ENCODE measurements at places on chromosomes 2 and 18.

DNA sequence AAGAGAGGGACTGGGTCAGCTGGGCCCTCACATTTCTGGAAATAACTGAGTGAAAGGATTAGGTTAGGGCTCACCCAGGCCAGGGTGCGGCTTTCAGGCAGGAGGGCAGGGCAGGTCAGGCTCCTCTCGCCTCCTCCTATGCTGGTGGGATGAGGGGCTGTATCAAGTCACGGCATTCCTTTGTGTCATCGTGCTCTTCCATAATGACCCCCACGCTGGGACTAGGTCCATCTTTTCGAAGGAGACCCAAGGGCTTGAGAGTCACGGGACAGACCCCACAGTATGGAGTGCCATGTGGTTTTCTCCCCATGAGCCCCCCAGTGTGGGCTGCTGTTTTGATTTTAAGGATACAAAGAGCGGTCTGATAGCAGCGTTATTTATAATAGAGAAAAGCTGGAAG lies 137.8 kb upstream of the COPS8 start:
- no peak for DNase-seq

DNA sequence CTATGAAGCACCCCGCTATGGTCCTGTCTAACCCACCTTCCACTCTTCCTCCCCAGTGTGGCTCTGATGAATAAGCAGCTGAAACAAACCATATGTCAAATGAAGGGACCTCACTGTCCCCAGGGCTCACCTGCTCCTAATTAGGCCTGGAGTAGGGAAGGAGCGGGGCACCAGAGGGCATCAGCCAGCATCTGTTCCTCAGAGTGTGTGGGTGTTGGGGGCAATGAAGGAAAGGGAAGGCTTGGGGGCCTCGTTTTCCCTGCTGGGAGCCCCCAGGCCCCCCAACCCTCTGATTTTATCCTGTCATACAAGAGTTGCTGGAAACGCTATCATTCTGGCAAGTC lies 274.7 kb downstream of the HAUS1 start:
- DNase-seq = no peak

GRCh38 chr2:42513252-42513918 lies 19.6 kb upstream of the KCNG3 start:
- peak; percentile 65 for DNase-seq

GRCh38 chr18:57057890-57058289 lies 89.0 kb upstream of the BOD1L2 start:
- no peak for DNase-seq

DNA sequence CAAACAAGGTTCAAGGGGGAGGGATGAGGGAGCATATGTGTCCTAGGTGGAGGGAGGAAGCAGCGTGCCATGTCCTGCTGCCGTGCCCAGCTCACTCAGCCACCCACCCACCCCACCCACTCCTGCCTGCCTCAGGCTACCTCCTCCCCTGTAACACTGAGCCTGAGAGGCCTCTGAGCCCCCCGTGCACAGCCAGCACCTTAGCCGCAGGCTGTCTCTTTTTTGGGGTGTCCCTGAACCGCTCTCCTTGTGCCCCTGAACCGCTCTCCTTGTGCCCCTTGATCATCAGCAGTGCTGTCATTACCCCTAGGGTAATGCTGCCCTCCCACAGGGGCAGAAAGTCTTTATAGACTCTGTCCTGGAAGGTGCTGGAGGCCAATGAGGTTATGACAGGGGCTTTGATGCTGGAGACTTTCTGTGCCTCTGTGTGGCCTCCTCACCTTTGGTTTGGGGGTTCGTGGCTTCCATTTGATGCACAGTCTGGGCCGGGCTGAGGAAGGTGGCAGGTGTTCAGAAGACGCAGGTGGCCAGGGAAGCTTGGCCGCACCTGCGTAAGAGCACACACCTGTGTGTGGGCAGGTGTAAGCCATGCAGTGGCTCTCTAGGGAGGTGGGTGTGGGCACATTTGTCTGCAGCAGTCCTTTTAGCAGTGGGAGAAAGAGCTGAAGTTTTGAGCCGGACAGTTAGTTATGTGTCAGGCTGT lies 140.0 kb downstream of the SEPTIN10 start:
- DNase-seq = no peak

GRCh38 chr18:76275727-76276313 lies 219.2 kb downstream of the ZNF516 start:
- no peak for DNase-seq

DNA sequence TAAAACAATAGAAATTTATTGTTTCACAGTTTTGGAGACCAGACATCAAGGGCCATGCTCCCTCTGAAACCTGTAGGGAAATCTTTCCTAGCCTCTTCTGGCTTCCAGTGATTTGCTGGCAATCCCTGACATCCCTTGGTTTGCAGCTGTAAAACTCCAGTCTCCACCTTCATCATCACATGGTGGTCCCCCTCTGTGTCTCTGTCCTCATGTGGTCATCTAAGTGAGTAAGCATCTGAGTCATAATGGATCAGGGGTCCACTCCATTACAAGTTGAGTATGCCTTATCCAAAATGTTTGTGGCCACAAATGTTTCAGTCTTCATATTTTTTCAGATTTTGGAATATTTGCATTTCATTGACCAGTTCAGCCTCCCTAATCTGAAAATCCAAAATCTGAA lies 5.6 kb upstream of the SGPP2 start:
- no peak for DNase-seq

DNA sequence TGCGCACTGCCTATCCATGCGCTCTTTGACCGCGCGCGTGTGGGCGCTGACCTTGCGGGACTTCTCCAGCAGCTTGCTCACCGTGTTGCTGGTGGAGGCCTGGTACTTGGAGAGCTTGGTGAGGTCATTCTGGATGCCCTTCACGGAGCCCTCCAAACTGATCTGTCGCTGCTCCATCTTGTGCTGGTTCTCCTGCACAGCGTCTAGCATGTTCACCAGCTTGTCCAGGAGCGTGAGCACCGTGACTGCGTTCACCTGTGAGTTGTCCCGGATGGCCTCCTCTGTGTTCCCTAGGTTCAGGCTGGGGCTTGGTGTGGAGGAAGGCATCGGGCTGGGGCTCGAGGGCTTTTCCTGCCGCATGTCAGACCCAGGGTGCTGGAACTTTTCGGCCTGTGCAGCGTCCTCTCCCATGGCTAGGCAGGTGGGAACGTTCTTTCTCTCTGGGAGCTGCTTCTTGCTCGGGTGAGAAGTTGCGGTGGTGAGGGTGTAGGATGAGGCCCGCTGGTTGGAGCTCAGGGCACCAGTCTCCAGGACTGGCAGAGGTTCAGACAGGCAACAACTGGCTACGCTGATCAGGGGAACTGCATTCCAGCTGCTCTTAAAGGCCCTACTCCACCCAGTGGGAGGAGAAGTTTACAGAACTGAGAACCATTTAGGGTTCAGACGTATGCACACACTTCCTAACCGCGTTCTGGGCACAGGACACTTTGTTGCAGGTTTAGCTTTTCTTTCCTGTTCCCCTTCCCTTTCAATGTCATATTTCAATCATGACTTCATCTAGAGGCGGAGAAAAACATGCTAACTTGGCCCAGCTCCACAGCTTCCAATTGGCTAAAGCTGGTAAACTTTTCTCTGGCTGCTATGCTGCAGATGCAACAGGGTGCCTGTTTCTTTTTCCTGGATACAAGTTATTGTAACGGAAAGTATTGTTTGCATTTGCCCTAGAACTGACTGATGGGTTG lies at the start of gene CAVIN2:
TSS of gene CAVIN2 (minus strand) at position 574 of the 962 bp plus-strand sequence. CDS start at position 411, 163 bp downstream.
- peak; percentile 81 for DNase-seq

DNA sequence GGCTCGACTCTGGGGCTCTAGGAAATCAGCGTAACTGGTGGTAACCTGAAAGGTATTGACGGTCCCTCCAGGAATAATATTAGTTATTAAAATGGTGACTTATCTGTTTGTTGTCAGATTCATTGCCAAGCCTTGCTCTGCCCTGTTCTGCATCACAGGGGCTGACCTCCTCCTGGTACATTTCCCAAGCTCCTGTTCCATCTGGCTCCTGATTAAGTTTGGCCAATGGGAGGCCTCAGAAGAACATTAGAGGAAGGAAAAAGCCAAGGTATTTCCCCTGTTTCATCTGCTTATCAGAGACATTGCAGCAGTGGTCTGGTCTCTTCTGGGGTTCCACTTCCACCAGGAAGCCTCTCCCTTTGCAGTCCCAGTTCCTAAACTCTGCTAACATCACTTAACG lies 527.0 kb downstream of the TNS1 start:
- no peak for DNase-seq

GRCh38 chr2:175136334-175137215 lies 31.4 kb downstream of the ATF2 start:
- DNase-seq = no peak

DNA sequence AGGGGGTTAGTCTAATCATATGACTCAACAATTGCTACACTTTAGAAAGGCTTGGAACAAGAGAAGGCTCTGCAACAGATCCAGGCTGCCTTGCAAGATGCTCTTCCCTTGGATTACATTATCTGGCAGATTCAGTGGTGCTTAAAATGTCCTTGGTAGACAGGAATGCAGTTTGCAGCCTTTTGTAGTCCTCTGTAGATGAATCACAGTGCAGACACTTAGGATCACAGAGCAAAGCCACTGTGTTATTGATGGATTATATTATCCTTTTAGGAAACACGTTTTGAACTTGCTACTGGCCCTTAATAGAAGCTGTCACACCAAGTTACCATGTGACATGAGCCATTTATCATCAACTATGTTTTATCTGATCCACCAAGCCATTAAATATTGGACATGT lies 152.2 kb downstream of the CBLN2 start:
- no peak for DNase-seq
